NCI-H526 treated with DMSO at 0.1 percent for 48 hours (cell line): ENCODE measurements at places on chromosomes 5 and 9.

DNA sequence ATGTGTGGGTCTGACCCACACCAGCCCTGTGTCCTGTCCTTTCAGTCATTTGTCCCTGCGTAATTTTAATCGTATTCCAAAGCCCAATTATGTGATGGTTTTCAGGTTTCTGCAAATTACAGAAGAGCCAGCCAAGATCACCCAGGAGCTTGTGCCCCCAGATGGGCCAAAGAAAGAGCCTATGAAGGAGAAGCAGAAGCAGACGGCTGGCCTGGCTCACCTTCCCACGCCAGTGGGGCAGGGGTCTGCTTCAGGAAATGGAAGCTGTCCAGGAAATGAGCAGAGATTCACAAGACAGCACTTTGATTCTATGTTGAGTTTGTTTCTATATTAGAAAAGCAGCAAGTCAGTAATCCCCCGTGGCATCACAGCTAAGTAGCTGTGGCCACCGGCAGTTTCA, 11.7 kb downstream of the S1PR3 start:
- DNase-seq: no peak

- no peak for DNase-seq
Observed at GRCh38 chr5:42061121-42061520, 136.0 kb downstream of the FBXO4 start.

DNA sequence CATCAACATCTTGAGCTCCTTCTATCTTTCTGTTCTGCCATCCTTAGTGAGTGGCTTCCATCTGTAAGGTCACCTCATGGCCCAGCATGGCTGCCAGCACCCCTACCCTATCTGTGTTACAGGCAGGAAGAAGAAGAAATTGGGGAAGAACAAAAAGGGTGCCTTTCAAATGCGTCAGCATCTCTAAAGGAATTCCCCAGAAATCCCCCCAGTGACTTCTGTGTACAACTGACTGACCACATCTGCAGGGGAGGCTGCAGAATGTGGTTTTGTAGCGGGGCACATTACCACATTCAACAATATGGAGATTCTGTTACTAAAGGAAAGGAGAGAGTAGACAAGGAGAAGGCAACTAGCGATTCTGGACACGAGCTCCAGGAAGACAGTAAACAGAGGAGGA, 40.1 kb downstream of the ALG2 start:
- no peak for DNase-seq

DNA sequence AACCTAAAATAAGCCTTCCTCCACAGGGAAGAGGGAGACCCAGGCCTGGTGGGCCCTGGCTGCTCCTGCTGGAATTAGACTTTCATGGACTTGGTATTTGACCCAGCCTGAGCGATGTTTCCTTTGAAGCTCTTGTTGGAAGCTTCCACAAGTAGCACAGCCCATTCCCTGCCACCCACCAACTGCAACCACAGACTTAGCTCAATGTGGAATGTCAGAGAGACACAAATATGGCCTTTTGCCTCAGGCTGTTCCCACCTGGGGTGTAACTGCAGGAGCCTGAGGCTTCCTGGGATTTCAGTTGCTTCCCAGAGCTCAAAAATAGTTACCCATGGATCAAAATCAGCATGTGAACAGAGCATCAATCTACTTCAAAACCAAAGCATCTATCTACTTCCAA, 70.3 kb upstream of the LHFPL2 start:
- no peak for DNase-seq

DNA sequence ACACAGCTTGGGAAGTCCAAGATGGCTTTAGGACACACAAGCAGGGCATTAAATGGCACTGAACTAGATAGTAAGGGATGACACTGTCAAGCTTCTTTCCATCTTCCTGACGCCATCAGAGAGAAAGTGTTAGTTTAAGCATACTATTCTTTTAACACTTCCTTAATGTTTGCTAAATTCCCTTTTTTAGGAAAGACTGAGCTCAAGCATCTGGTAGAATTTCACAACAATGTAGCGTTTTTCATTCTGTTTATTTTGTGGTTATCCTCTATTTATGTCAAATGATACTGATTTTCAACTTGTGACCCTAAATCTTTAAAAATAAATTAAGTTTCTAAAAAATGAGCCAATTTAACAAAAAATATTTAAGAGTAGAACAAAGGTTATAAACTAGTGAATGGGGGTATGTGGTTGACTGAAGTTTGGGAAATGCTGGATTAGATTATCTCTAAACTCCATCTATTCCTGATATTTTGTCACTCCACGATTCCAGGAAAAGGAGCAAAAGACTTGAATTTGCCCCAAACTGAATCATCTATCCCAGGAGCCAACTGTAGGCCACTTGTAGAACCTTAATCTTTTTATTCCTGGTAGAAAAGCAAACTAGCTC, 147.4 kb upstream of the KLF9 start:
- DNase-seq: no peak

- no peak for DNase-seq
Observed at GRCh38 chr9:106843371-106843770, 19.6 kb upstream of the ZNF462 start.
